ENCODE measurements at places on chromosomes 11 and 22.

DNA sequence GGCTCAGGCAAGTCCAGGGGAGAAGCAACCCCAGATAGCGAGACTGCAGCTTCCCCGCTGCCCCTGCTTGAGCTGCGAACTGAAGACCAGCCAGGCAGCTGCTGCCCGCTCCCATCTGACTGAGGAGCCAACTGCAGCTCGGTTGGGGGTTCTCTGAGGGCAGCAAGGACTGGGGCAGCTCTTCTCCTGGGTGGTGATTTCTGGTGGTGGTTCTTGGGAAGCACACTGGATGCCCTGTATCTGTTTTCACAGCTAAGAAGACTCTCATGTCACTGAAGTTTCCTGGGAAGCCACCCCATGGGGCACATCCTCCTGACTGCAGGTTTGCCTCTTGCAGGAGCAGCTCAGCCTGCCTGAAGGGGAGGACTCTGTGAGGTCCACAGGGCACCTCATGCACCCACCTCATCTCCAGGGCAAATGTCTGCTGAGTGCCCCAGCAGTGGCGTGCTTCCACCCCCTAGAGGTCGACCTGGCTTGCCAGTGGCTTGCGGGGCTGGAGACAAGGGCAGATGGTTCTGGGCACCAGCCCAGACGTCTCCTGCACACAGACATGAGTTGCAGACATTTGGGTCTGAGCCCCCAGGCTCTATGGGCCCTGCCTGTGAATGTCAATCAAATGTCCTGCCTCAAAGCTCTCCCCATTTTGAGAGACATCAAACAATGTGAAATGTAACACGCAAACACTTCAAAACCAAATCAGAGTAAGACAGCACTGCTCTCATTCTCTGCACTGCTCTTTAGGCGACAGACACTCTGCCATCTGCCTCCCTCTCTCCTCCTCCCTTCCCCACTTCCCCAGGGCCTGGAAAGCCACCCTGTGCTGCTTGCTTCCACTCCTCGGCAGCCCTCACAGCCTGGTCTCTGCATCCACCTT, 800.9 kb downstream of the BRD1 start:
- no peak for DNase-seq

DNA sequence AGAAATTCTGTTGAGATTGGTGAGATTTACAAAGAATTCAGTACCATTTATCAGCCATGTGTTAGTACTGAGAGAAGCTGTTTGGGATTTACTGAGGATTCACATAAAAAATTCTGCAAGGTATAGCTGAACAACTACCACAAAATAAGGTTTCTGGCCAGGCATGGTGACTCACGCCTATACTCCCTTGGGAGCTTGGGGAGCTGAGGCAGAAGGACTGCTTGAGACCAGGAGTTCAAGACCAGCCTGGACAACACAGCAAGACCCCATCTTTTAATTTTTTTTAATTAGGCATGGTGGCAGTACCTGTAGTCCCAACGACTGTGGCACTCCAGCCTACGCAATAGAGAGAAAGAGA, 86.7 kb downstream of the SIK3 start:
- DNase-seq, result peak; percentile 14

GRCh38 chr11:2677127-2677526, 22.7 kb downstream of the KCNQ1OT1 start:
- no peak for DNase-seq

- DNase-seq, result no peak
Measured at GRCh38 chr11:70135625-70136059, 57.5 kb downstream of the ANO1 start.

DNA sequence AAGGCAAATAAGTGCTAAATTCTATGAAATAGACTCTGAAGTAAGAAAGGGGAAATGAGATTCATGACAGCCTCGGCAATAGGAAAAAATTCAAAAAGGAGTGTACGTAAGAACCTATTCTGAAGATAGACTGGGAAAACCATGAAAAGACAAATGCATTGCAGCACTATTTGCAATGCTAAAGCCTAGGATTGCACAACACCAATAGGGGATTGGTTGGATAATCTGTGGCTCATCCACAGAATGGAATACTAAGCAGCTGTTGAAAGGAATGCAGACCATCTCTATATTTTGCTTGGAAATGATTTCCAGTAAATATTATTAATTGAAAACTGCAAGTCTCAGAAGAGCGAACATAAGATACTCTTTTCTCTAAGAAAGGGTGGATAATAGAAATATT, 91.7 kb upstream of the CLMP start:
- no peak for DNase-seq

DNA sequence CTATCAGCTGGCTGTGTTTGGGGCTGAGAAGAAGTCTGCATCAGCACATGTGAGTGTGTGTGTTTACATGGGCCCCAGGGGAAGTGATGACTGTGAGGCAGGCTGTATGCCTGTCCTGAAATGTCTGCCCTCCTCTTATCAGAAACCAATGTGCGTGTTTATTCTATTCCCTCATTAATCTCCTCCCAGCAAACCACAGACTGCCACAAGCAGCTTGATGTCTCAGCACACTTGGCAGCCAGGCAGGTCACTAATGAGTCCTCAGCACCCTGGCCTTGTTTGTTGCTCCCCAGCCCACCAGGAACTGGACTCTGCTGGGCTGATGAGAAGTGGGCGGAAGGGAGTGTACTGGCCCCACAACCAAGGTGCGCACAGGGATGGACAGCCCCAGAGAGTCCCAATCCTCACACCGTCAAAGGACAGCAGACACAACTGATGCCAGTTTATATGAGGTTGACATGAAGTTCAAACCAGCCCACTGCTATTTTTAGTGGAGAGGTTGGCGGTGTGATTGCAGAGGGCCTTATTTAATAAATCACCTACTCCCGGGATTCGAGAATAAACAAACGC, 225.8 kb downstream of the ETS1 start:
- peak; percentile 2 for DNase-seq

DNA sequence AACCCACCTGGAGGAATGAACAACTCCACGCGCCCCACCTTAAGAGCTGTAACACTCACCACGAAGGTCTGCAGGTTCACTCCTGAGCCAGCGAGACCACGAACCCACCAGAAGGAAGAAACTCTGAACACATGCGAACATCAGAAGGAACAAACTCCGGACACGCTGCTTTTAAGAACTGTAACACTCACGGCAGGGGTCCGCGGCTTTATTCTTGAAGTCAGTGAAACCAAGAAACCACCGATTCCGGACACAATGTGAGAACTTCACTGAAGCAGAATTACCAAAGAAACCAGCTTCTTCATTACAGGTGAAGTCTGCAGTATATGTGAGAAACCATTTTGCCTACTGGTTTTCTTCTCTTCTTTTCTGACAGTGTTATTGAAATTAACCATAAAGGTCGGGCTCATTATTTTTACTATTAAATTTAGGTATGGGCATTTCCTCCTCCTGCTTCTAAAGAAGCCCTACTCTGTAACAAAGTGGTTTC, 303.0 kb downstream of the KCNA4 start:
- no peak for DNase-seq

- DNase-seq, result no peak
Measured at GRCh38 chr11:7577291-7578190, 63.7 kb downstream of the PPFIBP2 start.

- no peak for DNase-seq
Measured at GRCh38 chr11:114084414-114084813, 24.9 kb downstream of the ZBTB16 start.

GRCh38 chr11:23903044-23903704, 593.7 kb upstream of the LUZP2 start:
- DNase-seq, result peak; percentile 3

DNA sequence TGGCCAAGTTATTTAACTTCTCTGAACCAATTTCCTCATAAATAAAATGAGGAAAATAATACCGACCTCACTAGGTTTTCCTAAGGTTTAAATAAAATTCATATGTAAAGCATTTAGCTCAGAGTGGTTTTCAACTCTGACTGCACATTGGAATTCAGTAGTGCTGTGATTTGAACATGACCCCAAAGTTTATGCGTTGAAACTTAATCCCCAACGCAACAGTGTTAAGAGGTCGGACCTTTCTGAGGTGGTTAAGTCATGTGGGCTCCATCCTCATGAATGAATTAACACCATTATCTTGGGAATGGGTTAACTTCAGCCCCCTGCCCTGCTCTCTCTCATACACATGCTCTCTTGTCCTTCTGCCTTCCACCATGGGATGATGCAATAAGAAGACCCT, 322.2 kb downstream of the AASDHPPT start:
- DNase-seq, result no peak

- no peak for DNase-seq
Measured at GRCh38 chr11:80388536-80388935, 947.7 kb upstream of the TENM4 start.
